ENCODE measurements at places on chromosomes 3 and 15. TPM values are rescaled to one million over a fixed set of nuclear protein-coding genes. Genes with fewer than 3 reads are reported as not detected.

- DNase-seq = no peak
Measured at GRCh38 chr3:113287803-113288648, 76.7 kb downstream of the BOC start.

- no peak for DNase-seq
Measured at GRCh38 chr3:183987000-183987600, 30.6 kb downstream of the ABCC5 start.

- DNase-seq = no peak
Measured at GRCh38 chr3:65619888-65620287, 418.8 kb downstream of the MAGI1 start.

DNA sequence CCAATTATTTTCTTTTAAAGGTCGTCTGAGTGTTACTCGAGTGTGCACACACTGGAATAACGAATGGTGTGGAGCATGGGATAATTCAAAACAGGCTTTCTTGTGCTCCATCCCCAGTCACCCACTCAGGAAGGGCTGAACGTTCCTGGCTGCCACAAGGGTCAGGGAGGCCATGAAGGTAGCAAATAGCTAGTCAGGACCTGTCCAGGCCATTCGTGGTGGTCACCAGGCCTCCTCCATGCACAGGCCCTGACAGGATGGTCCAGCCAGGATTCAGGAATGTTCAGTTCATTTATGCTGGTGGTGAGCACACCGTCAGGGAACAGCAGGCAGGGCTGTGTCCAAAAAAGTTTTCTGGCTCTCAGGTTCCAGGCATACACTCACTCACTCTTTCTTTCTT, 11.7 kb upstream of the NR2E3 start:
- DNase-seq = no peak

DNA sequence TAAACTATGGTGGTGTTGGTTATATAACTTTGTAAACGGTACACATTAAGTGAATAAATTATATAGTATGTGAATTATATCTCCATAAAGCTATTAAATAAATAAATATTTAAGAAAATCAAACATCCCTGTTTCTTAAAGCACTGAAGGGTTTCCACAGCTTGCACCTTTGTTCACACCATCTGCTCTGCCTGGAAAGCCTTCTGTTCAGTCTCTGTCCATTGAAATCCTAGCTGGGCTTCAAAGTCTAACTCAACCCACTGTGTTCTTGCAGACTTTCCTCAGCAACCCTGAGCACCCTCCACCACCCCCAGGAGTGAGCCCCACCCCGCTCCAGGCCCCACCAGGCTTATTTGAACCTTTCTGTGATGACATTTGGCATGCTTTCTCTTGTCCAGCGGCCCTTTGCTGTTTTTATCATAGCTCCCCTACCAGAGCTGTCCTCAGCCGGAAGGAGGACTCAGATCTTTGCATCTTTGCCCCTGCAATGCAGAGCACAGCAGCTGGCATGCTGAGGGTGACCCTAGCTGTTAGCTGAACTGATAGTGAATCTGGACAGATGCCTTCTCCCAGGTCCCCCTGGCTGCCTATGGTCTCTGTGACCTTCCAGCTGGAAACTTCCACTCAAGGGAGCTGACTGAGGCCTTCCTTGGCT, 105.2 kb downstream of the DAPK2 start:
- DNase-seq = no peak

DNA sequence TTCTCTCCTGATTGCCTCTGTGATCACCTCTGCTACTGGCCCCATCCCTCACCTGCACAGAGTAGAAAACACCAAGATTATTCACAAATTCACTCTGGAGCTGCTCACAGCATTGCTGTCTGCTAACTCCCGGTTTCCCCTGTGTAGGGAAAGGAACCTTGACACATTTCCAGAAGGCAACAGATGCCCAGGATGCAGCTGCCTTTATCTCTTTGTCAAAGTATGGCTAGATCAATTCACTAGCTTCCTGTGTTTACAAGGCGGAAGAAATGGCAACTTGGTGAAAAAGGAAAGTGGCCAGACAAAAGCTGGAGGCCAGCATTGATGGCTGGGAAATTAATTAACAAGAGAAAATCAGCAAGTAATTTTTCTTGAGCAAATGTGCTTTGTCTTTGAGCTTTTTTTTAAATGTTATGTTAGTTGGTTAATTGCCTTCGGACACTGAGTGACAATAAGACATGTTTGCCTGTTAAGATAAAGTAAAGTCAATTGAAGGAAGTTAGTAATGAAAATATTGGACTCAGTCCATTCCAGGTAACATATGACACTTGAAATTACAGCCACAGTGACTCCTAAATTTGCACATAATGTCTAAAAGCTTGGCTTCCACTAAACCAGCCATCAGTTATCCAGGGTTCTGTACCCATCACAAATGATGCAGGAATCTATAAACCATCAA, 394.6 kb upstream of the IL12A start:
- DNase-seq = no peak

DNA sequence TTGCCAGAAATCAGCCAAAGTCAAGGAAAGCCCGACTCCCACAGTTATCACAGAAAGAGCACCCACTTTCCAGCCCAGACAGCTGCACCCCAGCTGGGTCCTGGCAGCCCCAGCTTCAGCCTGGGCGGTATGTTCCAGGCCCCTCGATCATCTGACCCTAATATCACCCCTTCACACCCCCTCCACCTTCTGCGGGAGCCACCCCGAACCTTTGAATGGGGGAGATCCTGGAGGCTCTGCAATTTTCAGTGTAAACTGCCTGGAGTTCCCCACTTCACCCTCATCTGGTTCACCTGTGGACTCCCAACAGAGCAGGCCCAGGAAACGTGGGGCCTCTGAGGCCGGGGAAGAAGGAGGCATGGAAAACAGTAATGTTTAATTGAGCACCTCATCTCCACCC, 5.9 kb downstream of the PRSS50 start:
- DNase-seq = no peak

ZPLD1 gene
- 0.79 TPM for polyA plus RNA-seq

GPR160 gene
- polyA plus RNA-seq = 36.3 TPM

GP5 gene
- polyA plus RNA-seq = 0.47 TPM

SKOR1 gene
- polyA plus RNA-seq = 0.16 TPM

Data from right renal cortex interstitium (tissue), 3 donors.